Hippocampal formation (tissue), 2 donors: ENCODE measurements at places on chromosomes 4 and X.

DNA sequence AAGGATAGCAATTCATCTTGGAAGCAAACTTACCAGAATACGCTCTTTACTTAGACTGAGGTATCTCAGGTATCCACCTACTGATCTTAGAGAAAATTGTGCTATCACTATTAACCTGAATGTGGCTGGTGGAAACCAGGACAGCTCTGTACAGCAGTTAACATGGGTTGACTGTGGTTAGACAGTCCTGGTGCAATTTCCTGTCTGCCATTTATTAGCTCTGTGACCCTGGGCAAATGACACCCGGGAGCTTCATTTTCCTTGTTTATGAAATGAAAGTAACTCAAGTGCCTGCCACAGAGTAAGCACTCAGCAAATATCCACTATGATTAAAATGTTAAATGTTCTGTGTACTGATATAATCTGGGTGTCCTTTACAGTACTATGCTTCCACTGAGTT lies 60.0 kb downstream of the SMC1A start:
- no peak for DNase-seq

DNA sequence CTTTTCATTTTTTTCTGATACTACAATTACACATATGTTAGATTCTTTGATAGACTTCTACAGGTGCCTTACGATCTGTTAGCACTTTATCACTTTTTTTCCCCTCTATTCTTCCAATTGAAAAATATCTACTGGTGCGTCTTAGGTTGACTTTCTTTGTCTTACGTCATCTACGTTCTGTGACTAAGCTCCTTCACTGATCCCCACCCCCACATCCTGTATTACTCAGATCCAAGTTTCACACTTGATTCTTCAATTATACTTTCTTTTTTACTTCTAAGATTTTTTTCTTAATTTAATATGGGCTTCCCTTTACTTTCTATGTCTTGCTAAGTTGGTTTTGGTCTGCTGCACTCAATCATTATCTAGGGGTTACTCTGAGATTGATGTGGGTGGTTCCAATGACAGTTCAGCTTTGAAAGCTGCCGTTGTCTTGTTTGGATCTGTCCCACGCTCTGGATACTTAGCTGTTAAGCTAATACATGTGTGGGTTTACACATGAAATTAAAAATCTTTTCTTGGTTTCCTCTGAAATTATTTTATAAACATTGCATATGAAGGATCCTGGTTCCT lies 1321.1 kb downstream of the RAPGEF2 start:
- DNase-seq: no peak

GRCh38 chrX:150018931-150019361 lies 80.7 kb upstream of the EOLA2 start:
- DNase-seq: no peak

GRCh38 chrX:87475793-87476192 lies 41.8 kb upstream of the KLHL4 start:
- no peak for DNase-seq

DNA sequence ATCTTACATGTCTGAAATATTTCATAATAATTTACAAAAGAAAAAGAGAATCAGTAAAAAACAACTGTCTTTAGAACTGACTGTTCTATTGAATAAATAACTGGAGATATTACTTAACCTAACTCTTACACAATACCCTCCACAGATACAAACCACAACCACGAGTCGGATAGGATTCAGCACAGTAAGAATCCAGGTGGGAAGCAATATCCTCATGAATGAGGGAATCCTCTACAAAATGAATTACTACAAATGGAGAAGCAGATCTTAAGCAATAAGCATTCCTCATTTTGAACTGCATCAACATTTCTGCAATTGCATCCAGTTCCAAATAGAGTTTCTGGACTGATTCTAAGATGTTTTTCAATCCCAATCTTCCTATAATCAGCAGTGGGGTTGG lies 227.1 kb downstream of the SH2D1A start:
- no peak for DNase-seq

GRCh38 chr4:81084029-81084428 lies 53.5 kb downstream of the BMP3 start:
- no peak for DNase-seq

DNA sequence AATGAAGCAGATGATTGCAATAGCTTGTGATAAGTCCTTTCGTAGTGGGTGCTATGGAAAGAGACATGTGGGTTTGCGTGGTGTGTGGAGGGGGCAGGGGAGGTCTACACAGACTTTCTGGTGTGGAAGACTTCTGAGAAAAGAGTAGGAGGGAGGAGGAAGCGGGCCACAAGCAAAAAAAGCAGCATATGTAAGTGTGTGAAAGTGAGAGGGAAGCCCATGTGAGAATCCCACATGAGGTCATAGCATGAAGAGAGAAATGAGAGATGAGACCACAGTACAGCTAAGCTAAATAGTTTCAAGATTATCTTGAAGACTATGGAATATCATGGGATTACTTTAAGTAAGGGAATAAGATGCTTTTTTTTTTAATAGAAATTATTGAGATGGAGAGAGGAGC lies 2039.9 kb upstream of the TENM3 start:
- no peak for DNase-seq

DNA sequence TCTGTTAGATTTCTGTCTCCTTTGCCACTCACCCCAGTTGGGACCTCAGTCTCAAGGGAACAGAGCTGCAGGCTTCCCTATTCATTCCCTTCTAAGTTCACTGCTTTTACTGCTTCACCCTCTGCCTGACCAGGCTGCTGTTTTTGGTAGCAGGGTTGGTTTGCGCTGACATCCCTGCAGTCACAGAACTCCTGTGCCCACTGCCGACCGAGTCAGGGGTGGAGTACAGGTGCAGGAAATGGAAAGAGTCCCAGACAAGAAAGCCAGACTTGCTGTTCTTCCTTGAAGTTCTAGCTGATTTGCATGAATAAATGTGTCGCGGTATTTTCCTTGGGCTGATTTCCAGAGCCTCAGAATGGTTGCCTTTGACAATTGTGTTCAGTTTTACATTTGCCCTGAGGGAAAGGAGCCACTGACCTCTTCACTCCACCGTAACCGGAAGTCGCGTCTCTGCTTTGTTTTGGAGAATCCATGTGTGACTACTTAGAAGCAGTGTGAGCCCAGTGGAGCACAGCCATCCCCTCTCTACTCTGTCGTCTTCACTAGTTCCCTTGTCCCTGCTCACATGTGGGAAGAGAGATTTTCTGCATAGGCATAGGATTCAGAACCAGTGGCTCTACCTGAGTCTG lies 84.8 kb downstream of the TNIP2 start:
- no peak for DNase-seq

- DNase-seq: no peak
These were observed 76.8 kb downstream of the EVC2 start for GRCh38 chr4:5631352-5632065.

- no peak for DNase-seq
These were observed 271.4 kb downstream of the KLHL4 start for GRCh38 chrX:87788976-87789375.

DNA sequence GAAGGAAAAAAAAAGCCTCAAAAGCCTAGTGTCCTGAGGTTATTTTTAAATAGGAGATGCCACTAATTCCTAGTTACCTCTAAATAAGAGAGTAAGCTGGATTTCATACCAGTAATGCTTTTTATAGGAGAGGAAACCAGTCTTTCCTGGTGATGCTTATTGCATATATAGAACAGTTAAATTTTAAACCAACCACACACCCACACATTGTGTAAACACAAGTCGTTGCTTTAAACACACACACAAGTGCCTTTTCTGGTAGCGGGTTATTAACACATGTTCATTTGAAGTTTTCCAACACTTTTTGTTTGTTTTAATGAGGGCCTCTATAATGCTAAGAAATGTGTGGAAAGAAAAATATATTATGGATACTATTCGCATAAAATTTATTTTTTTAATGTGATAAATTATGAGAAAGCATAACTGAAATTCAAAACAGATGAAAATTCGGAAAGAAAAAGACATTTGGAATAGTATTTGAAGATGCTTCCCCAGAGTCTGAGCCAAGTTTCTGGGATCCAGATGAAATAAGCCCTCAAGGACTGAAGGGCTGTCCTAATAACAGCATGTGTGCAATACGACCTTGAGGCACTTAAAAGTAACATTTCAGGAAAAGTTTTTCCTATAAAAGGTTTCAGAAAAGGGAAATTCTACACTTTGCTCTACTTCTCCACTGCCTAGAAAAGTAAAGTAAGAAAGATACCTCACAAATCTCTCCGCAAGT lies 2.0 kb downstream of the ANTXR2 start:
- DNase-seq: no peak

DNA sequence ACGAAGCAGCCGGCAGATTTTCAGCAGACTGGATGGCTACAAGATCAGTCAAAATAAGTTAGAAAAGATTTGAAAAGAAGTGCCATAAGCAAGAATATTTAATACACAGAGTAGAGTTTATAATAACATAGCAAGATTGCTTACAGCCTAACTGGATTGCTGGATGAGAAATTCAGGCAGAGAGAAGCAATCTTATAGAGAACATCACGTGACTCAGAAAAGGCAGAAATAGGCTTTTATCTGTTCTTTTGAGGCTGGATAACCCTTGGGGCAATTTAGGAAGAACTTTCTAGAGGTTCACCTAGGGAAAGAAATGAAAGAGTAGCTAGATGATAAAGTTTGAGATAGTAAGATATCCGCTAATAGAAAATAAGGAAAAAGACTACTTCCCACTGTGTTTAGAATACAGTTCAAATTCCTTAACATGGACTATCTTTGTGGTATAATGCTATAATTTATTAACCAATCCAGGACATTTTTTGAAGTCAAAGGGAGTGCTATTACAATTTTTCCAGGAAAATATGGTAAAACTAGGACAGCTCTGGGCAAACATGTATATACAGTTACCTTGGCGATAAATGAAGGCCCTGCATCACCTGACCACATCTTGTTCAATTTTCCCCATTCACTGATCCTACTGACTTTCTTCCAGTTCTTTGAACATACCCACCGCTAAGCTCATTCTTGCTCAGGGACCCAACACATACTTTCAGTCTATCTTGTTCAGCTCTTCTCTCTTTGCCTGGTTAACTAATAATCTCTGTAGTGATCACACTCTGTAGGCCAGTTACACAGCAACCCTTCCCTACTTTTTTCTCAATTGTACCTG lies 12.7 kb upstream of the SPCS3 start:
- no peak for DNase-seq

DNA sequence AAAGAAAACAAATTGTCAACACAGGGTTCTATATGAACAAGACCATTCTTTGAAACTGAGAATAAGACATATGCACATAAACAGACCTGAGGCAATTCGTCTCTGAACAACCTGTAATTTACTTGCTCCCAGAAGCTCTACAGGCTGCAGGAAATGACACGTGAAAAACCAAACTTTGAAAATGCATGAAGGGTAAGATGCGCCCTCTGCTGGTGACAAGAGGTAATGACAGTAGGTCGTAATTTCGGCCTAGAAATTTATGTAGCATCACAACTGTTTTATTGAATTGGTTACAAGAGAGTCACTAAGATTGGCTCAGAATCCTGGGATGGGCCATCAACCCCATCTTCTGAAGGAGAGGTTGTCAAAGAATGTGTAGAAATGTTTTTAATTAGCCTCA lies 276.5 kb downstream of the PPP4R3C start:
- DNase-seq: no peak

GRCh38 chr4:56146956-56147355 lies 198.2 kb downstream of the CEP135 start:
- no peak for DNase-seq

DNA sequence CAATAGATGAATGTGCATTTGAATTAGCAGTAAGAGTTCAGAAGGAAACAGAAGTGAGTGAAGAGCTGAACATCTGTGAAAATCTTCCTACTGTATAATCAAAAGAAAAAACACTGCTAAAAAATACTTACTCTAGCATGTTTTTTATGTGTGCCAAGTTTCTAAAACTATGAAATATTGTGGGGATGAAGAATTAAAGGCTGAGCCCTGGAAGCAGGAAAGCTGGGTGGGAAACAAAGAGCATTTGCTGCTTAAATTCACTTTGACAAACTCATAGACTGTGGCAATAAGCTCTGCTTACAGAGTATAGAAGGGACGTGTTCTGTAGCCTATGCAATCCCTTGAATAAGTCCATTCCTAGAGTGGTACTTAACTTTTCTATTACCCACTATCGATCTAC lies 261.7 kb downstream of the ANKRD50 start:
- DNase-seq: no peak

GRCh38 chr4:3741217-3742011 lies 24.8 kb upstream of the ADRA2C start:
- no peak for DNase-seq

DNA sequence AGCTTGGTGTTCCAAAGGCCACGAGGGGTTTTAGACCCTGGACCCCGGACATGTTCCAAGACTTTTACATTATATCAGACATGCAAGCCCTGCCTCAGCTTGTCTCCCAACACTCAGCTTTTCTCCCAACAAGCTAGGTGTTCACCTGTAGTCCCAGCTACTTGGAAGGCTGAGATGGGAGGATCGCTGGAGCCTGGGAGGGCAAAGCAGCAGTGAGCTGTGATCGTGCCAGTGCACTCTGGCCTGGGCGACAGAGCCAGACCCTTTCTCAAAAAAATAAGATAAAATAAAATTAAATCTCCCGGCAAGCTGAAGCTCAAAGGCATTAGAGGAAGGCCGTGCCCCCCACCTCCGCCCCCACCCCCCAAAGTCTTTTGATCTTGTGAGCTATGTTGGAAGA lies 13.7 kb downstream of the CTAG1A start:
- DNase-seq: no peak

GRCh38 chrX:46117234-46117633 lies 428.0 kb downstream of the ZNF674 start:
- DNase-seq: no peak

GRCh38 chr4:95599777-95600400 lies 51.1 kb upstream of the UNC5C start:
- DNase-seq: no peak
